A549 treated with CpdA at 1 μM for 4 hours (cell line): ENCODE measurements at places on chromosomes 3 and 15. TPM values are rescaled to one million over a fixed set of nuclear protein-coding genes. Genes with fewer than 3 reads are reported as not detected.

Gene GOLGA6A
- total RNA-seq = 0.07 to 0.14 TPM (median 0.11 TPM) in 4 of 5 replicates, not detected in the other

Gene GOLGA6L10
- 0.35 to 0.68 TPM (median 0.40 TPM) in 5 replicates for total RNA-seq

Gene MYL3
- 0.18 TPM in 1 of 5 replicates, not detected in the others for total RNA-seq

Gene PGBD4
- total RNA-seq = 1.1 to 1.6 TPM (median 1.4 TPM) in 5 replicates

Gene GOLGA8B
- 13.4 to 20.1 TPM (median 16.5 TPM) in 5 replicates for total RNA-seq

Gene TRPC1
- 5.4 to 10.1 TPM (median 8.0 TPM) in 5 replicates for total RNA-seq

Gene FBXO40
- total RNA-seq = not detected in 5 replicates

Gene GPR62
- 0.07 TPM in 1 of 5 replicates, not detected in the others for total RNA-seq

Gene CNTN3
- total RNA-seq = not detected in 5 replicates

Gene SEC61A1
- 115 to 134 TPM (median 133 TPM) in 5 replicates for total RNA-seq

Gene HYAL1
- 0.31 to 0.48 TPM (median 0.38 TPM) in 5 replicates for total RNA-seq

Gene CKMT1A
- total RNA-seq = 1.2 to 3.3 TPM (median 2.4 TPM) in 5 replicates

Gene TOMM70
- total RNA-seq = 49.1 to 61.2 TPM (median 50.6 TPM) in 5 replicates

Gene PROS1
- total RNA-seq = 7.6 to 11.8 TPM (median 9.3 TPM) in 5 replicates

Gene ROPN1B
- not detected in 5 replicates for total RNA-seq

Gene ICE2
- total RNA-seq = 35.3 to 39.5 TPM (median 38.1 TPM) in 5 replicates

Gene NR1I2
- total RNA-seq = not detected in 5 replicates

Gene LMLN
- 1.7 to 2.6 TPM (median 2.3 TPM) in 5 replicates for total RNA-seq

Gene PRICKLE2
- total RNA-seq = 1.9 to 3.4 TPM (median 2.1 TPM) in 5 replicates

Gene PP2D1
- total RNA-seq = not detected in 5 replicates

Gene INKA1
- total RNA-seq = 1.6 to 2.1 TPM (median 2.0 TPM) in 5 replicates

Gene NR2E3
- 0.17 to 0.38 TPM (median 0.21 TPM) in 4 of 5 replicates, not detected in the other for total RNA-seq

Gene FANCD2OS
- total RNA-seq = not detected in 5 replicates

Gene SLC28A1
- total RNA-seq = 0.02 to 0.06 TPM (median 0.05 TPM) in 3 of 5 replicates, not detected in the others

Gene LTK
- total RNA-seq = 0.06 to 0.16 TPM (median 0.10 TPM) in 4 of 5 replicates, not detected in the other

Gene AHSG
- total RNA-seq = 0.09 to 0.12 TPM (median 0.11 TPM) in 3 of 5 replicates, not detected in the others

Gene SLC12A8
- total RNA-seq = 0.97 to 2.3 TPM (median 1.2 TPM) in 5 replicates

Gene CLRN1
- total RNA-seq = not detected in 5 replicates

Gene ULK4
- total RNA-seq = 3.8 to 12.9 TPM (median 4.6 TPM) in 5 replicates

Gene CCDC32
- total RNA-seq = 16.4 to 30.1 TPM (median 17.1 TPM) in 5 replicates

Gene KLF15
- total RNA-seq = 0.02 to 0.12 TPM (median 0.07 TPM) in 4 of 5 replicates, not detected in the other

Gene OR5K2
- not detected in 5 replicates for total RNA-seq

Gene B3GNT5
- total RNA-seq = 13.8 to 18.3 TPM (median 15.2 TPM) in 5 replicates

Gene ANKUB1
- not detected in 5 replicates for total RNA-seq

Gene C3orf85
- not detected in 5 replicates for total RNA-seq

Gene DISP2
- 0.64 to 1.7 TPM (median 1.4 TPM) in 5 replicates for total RNA-seq

Gene SLC28A2
- not detected in 5 replicates for total RNA-seq

Gene IL20RB
- 0.94 to 1.3 TPM (median 1.0 TPM) in 5 replicates for total RNA-seq

Gene ARHGEF26
- 5.2 to 8.5 TPM (median 5.9 TPM) in 5 replicates for total RNA-seq

Gene EAF1
- 13.3 to 18.1 TPM (median 15.1 TPM) in 5 replicates for total RNA-seq

Gene FAM227B
- 0.73 to 1.5 TPM (median 0.96 TPM) in 5 replicates for total RNA-seq

Gene ANKRD34C
- total RNA-seq = not detected in 5 replicates

Gene SAMMSON
- not detected in 5 replicates for total RNA-seq

Gene GOLGA8J
- 0.09 TPM in 1 of 5 replicates, not detected in the others for total RNA-seq

Gene TMEM158
- total RNA-seq = 16.2 to 29.5 TPM (median 24.2 TPM) in 5 replicates

Gene COL8A1
- not detected in 5 replicates for total RNA-seq

Gene DET1
- 5.8 to 6.5 TPM (median 6.4 TPM) in 5 replicates for total RNA-seq

Gene STXBP5L
- total RNA-seq = not detected in 5 replicates

Gene RPP25
- total RNA-seq = 18.9 to 28.8 TPM (median 27.3 TPM) in 5 replicates

Gene WDR73
- 38.9 to 54.0 TPM (median 40.3 TPM) in 5 replicates for total RNA-seq
